ENCODE measurements at places on chromosomes 3 and 15.

DNA sequence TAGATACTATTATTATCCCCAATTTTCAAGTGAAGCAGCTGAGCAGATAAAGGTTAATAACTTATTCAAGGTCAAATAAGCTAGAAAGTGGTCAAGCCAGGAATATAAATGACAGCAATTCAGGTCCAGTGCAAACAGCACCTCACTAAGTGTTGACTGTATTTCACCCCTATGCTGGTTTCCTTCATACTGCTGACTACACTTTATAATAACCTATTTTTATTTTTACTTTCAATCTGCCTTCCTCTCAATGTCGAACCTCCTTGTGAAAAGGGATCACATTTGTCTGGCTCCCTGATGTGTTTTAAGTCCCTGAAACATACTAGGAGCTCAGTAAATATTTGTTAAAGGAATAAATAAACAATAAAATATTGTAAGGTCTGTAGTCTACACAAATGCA, 146.1 kb downstream of the NAALADL2 start:
- no peak for DNase-seq

DNA sequence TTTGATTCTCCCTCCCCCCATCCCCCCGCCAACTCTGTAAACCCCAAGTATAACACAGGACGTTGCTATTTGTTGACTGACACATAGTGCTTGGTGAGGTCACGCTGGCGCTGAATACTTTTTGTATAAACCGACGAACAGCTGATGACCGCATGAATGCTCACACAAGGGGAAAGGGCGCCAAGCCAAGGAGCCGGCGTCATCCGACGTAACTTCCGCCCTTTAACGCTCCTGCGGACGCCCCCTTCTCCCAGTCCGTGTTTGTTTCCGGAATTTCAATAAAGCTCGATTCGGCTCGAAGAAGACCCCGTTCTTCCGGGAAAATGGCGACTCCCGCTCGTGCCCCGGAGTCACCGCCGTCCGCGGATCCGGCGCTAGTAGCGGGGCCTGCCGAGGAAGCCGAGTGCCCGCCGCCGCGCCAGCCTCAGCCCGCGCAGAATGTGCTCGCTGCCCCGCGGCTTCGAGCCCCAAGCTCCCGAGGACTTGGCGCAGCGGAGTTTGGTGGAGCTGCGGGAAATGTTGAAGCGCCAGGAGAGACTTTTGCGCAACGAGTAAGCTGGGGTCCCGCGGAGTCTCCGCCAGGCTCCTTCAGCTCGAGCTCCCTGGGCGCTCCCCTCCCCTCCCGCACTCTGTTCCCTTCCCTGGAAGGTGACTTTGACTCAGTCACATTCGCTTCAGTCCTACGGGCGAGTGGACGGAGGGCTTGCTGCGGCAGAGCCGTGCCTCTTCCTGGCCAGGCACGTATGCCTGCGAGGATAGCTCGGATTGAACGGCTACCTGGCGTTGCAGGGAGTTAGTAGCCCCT, at the start of gene POLR2M:
Gene POLR2M, plus strand, starts transcription at position 310 of the 805 bp plus-strand sequence. Its CDS starts 129 bp downstream, at position 439.
- DNase-seq: peak; percentile 98

- DNase-seq: no peak
These were observed 125.6 kb downstream of the FRMD5 start for GRCh38 chr15:44069489-44069888.

GRCh38 chr3:122403489-122403888, 12.4 kb downstream of the WDR5B start:
- no peak for DNase-seq
